ENCODE measurements at places on chromosomes 5 and 9. TPM values are rescaled to one million over a fixed set of nuclear protein-coding genes. Genes with fewer than 3 reads are reported as not detected.

The HRCT1 gene
- 6.3 TPM for polyA plus RNA-seq

The AQP7 gene
- 216 TPM for polyA plus RNA-seq

The SLC25A2 gene
- polyA plus RNA-seq = not detected

The PDE8B gene
- 1.1 TPM for polyA plus RNA-seq

The RNF130 gene
- 26.3 TPM for polyA plus RNA-seq

The ANKRD31 gene
- polyA plus RNA-seq = 0.04 TPM

The PHYHD1 gene
- polyA plus RNA-seq = 41.5 TPM

The ARHGEF39 gene
- 0.12 TPM for polyA plus RNA-seq

The FOXI1 gene
- polyA plus RNA-seq = not detected

The RAD23B gene
- polyA plus RNA-seq = 39.8 TPM

The FAT2 gene
- 0.01 TPM for polyA plus RNA-seq
